Fibroblast of the aortic adventitia (primary cell): ENCODE measurements at places on chromosomes 16 and 17. TPM values are rescaled to one million over a fixed set of nuclear protein-coding genes. Genes with fewer than 3 reads are reported as not detected.

ABCC6 gene
- total RNA-seq, result 0.41 and 0.63 TPM in 2 replicates

TEDC2 gene
- total RNA-seq, result 1.9 and 11.7 TPM in 2 replicates

RMI2 gene
- 3.0 and 24.4 TPM in 2 replicates for total RNA-seq

TBC1D3C gene
- not detected in 2 replicates for total RNA-seq

GRCh38 chr17:48856122-48856821 is 25.4 kb downstream of the CALCOCO2 start:
- no peak for DNase-seq

- no peak for DNase-seq
Measured at GRCh38 chr16:81545470-81546250, 101.1 kb downstream of the CMIP start.

GRCh38 chr17:69516911-69517310 is 102.4 kb downstream of the MAP2K6 start:
- DNase-seq, result no peak

- no peak for DNase-seq
Measured at GRCh38 chr16:87138316-87138715, 178.9 kb downstream of the C16orf95 start.

DNA sequence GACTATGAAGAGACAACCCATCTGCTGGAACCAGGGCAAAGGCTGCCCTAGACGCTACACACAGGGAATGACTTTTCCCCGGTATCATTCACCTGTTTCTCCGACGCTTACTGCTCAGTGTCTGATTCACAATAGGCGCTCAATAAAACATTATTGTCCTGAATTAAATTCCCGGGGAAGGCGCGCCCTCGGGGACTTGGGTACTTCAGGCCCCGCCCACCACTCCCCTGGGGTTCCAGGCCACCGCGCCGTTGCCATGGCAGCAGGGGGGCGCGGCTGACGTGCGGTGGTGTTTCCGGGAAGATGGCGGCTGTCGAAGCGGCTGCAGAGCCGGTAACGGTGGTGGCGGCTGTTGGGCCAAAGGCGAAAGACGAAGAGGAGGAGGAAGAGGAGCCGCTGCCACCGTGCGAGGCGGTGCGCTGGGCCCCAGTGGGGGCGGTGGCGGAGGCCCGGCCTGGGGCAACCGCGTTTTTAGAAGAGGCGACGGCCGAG is at the start of gene RUNDC1:
RUNDC1 (plus strand) TSS at position 292 of the 492 bp plus-strand sequence; CDS start at position 304, 12 bp downstream.
- peak; percentile 71 for DNase-seq
